Calu3 (cell line): ENCODE measurements at places on chromosomes 2 and 18. TPM values are rescaled to one million over a fixed set of nuclear protein-coding genes. Genes with fewer than 3 reads are reported as not detected.

DNA sequence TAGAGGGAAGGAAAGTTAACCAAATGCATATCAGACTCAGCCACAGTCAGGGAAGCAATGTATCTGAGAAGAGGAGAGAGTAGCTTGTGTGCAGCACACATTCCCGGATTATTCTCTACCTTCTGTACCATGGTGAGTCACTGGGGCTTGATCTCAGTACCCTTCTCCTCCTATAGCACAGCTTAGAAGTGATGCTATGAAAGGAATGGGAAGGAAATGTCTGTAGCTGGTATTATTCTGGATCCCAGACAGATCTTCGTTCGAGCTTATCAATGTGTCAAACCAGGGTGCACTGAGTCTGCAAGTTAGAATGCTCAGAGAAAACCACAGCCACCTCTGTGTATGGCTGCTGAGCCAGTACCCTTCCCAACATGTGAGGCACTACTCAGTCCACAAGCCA lies 88.0 kb upstream of the NFU1 start:
- no peak overlapping the region for H3K4me3 ChIP-seq
- DNase-seq = no peak
- no peaks in the 10 kb centered on the region for H3K27me3 ChIP-seq
- H3K4me1 ChIP-seq = no peaks in the 10 kb centered on the region

- H3K36me3 ChIP-seq = no peaks in the 10 kb centered on the region
- peaks cover 100% of the 10 kb centered on the region for H3K27me3 ChIP-seq
- no peak for DNase-seq
- no peaks in the 10 kb centered on the region for H3K4me1 ChIP-seq
- no peak overlapping the region for H3K27ac ChIP-seq
- no peak overlapping the region for H3K4me3 ChIP-seq
Observed at GRCh38 chr18:48356151-48356745, 52.9 kb downstream of the ZBTB7C start.

DNA sequence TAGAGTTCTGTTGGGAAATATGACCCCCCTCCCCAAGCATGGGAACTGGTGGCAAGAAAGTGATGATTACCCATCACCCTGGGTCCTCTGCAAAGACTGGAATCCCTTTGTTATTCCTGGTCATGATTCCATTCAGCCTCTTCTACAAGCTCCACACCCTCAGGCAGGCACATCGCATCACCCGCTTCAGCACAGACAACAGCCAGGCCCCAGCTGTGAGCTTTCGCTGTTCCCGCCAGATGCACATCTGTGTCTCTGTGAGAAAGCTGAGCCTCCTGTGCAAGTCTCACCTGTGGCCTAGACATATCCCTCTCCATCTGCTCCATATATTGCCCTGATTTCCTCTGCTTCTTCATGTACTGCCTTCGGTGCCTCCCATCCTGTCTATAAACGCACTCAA lies 368.0 kb upstream of the RAB6C start:
- H3K4me1 ChIP-seq = no peaks in the 10 kb centered on the region
- H3K27me3 ChIP-seq = no peaks in the 10 kb centered on the region
- H3K36me3 ChIP-seq = no peaks in the 10 kb centered on the region

DNA sequence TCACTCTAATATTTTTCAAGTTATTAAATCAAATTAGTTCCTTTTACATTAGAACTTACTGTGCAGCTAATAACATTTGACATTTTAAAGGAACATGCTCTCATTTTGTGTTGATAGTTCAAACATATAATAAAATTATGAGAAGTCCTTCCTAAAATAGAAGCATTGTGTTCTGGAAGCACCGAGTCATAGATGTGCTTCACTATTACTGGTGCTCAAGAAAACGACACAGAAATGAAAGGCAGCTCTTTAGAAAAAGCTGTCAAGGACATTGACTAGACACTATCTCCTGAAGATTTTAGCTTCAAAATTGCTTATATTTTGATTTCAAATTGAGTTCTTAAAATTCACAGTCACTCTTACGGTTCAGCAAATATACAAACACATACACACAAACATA lies 338.3 kb downstream of the NBAS start:
- no peaks in the 10 kb centered on the region for H3K36me3 ChIP-seq
- H3K27ac ChIP-seq = no peak overlapping the region
- H3K4me3 ChIP-seq = no peak overlapping the region
- no peak for DNase-seq

DNA sequence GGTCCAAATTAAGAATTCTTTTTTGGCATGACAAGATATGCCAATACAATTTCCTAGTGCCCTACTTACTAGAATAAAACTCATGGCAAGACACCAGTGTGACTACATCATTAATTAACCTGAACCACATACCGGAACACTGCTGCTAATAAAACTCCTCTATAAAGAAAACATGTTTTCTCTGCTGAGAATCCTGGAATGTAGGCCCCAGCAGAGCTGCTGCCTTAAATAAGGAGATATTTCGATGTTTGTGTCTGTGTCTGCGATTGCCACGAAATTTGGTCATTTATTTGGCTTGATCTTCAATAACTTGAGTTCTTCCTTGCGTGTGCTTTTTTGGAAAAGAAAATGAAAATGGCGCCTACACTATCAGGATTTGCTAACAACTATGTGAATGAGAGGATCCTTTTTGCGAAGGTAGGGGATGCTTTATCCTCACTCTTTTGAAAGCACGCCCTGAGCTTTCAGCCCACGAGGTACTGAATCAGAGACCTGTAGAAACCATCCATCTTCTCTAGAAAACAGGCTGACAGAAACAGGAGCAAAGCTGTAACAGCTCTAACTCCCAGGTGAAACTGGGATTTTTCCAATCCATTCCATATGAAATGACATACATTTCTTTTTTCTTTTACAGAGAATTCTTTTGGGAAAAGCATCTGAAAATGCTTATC lies 27.0 kb downstream of the KLF7 start:
- peaks cover 44% of the 10 kb centered on the region for H3K4me1 ChIP-seq
- no peak overlapping the region for H3K27ac ChIP-seq
- H3K36me3 ChIP-seq = peaks cover 12% of the 10 kb centered on the region
- H3K27me3 ChIP-seq = no peaks in the 10 kb centered on the region
- DNase-seq = no peak

GRCh38 chr2:233386382-233387041 lies 32.2 kb downstream of the DGKD start:
- H3K4me3 ChIP-seq = no peak overlapping the region
- no peak overlapping the region for H3K27ac ChIP-seq
- peaks cover 7% of the 10 kb centered on the region for H3K4me1 ChIP-seq
- no peaks in the 10 kb centered on the region for H3K27me3 ChIP-seq
- no peaks in the 10 kb centered on the region for H3K36me3 ChIP-seq
- no peak for DNase-seq

DNA sequence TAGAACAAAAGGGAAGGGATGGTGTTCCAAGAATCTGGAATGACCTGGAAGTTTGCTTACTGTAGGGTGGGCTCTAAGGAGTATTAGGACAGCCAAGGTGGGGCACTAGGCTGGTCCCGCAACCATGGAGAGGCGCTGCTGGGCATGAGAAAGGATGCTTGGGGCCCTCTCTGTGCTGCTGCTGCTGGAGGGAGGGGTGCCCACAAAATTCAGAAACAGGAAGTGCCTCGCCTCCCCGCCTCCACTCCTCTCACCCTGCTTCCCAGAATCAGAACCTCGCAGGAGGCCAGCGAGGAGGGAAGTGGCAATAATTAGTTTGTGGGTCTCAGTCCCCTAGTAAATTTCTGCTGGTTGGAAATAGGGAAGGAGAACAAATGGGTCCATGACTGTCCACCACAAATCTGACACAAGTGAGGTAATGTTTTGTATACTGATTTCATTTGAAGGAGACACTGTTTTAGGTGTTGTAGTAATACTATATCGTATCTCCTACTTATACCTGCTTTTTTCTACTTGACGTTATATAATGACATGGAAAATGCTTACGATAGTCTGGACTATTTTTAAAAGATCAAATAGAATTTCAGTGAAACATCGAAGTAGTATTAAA lies 7.9 kb upstream of the PDCL3 start:
- DNase-seq = no peak
- H3K27me3 ChIP-seq = no peaks in the 10 kb centered on the region
- H3K36me3 ChIP-seq = no peaks in the 10 kb centered on the region
- H3K4me3 ChIP-seq = no peak overlapping the region
- H3K4me1 ChIP-seq = no peaks in the 10 kb centered on the region

DNA sequence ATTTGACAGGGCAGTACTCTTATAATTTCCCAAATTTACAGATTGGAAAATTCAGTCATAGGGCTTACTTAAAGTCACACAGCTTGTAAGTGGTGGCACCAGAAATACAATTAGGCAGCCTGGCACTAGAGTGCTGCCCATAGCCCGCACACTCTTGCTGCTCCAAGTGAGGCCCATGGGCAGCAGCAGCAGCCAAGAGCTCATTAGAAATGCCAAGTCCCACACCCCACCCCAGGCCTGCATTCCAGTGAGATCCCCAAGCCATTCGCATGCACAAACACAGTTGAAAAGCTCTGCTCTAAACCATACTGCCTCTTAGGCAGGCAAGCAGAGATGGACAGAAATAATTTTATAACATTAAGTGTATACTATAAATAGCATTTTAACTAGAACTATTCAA lies 379.3 kb upstream of the PKDCC start:
- H3K4me1 ChIP-seq = no peaks in the 10 kb centered on the region
- no peak overlapping the region for H3K27ac ChIP-seq
- H3K27me3 ChIP-seq = peaks cover 20% of the 10 kb centered on the region
- no peaks in the 10 kb centered on the region for H3K36me3 ChIP-seq

GRCh38 chr2:46836295-46837111 lies 79.1 kb downstream of the MCFD2 start:
- no peaks in the 10 kb centered on the region for H3K36me3 ChIP-seq
- no peaks in the 10 kb centered on the region for H3K27me3 ChIP-seq
- no peak overlapping the region for H3K4me3 ChIP-seq
- no peak overlapping the region for H3K27ac ChIP-seq
- no peaks in the 10 kb centered on the region for H3K4me1 ChIP-seq

DNA sequence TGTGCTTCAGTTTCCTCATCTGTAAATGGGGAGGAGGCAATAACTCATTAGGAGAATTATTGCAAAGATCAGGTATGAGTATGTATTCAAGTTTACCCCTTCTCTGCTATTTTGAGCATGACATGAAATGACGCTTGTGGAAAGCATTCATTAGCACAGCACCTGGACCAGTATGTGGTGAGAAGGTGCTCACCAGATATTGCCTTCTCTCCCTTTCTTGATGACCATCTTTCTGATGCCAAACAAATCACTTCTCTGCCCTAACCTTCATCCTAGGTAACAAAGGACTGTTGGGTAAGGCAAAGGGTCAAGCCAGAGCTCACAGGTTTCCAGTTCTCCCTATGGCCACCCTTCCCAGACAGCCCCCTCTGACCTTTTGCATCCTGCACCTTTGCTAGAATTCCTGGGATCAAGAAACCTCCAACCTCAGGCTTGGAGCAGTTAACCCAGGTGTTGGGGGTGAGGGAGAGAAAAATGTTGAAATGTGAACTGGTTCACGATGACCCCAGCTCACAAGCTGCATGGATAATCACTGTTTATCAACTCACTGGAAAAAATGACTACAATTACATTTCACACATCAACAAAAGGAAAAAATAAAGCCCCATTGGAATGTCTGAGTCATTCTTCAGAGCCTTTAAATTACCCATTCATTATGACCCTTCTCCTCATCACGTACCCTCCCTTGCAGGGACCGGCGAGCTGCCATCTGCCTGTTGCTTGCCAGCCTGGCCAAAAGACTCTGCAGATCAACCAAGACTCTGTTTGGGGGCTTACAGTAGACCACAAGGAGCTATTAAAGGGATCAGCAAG lies 41.6 kb downstream of the LBH start:
- peaks cover 16% of the 10 kb centered on the region for H3K36me3 ChIP-seq
- peak overlapping the region; percentile 68 for H3K27ac ChIP-seq
- peak; percentile 54 for DNase-seq
- H3K4me1 ChIP-seq = peaks cover 30% of the 10 kb centered on the region
- H3K4me3 ChIP-seq = peak overlapping the region; percentile 34
- H3K27me3 ChIP-seq = no peaks in the 10 kb centered on the region

- DNase-seq = peak; percentile 59
- H3K4me3 ChIP-seq = peak overlapping the region; percentile 45
Observed at GRCh38 chr2:57720728-57721627, 325.6 kb upstream of the VRK2 start.

DNA sequence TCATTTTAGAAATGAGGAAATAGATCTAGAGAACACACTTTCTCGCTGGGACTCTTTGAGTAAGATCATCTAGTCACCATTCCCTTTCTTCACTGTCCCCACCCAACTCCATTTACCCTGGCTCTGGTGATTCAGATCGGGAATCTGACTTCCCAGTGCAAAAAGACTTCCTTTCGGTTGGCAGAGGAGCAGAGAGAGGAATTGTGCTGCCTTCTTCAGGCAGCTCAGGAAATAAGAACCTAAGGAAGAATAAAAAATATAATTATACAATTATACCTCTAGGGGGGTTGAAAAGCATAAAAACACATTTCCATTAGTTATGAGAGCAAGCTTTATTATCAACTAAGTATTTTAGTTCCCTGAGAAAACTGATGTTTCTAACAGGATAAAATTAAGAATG lies 9.3 kb upstream of the MPP4 start:
- H3K36me3 ChIP-seq = no peaks in the 10 kb centered on the region
- no peaks in the 10 kb centered on the region for H3K27me3 ChIP-seq
- no peak for DNase-seq
- H3K4me1 ChIP-seq = no peaks in the 10 kb centered on the region
- no peak overlapping the region for H3K4me3 ChIP-seq

- no peaks in the 10 kb centered on the region for H3K36me3 ChIP-seq
- no peak overlapping the region for H3K4me3 ChIP-seq
- H3K4me1 ChIP-seq = no peaks in the 10 kb centered on the region
- DNase-seq = no peak
- H3K27ac ChIP-seq = no peak overlapping the region
- H3K27me3 ChIP-seq = peaks cover 18% of the 10 kb centered on the region
Observed at GRCh38 chr2:70645733-70646419, 92.2 kb upstream of the TGFA start.

- no peak overlapping the region for H3K27ac ChIP-seq
- H3K4me1 ChIP-seq = peaks cover 6% of the 10 kb centered on the region
- H3K4me3 ChIP-seq = no peak overlapping the region
- H3K27me3 ChIP-seq = no peaks in the 10 kb centered on the region
- peak; percentile 90 for DNase-seq
Observed at GRCh38 chr18:66495844-66496243, 108.0 kb downstream of the CDH19 start.

GRCh38 chr2:75676464-75676863 lies 29.9 kb downstream of the MRPL19 start:
- no peak overlapping the region for H3K4me3 ChIP-seq
- H3K27ac ChIP-seq = no peak overlapping the region
- H3K36me3 ChIP-seq = peaks cover 7% of the 10 kb centered on the region
- H3K4me1 ChIP-seq = peaks cover 10% of the 10 kb centered on the region

DNA sequence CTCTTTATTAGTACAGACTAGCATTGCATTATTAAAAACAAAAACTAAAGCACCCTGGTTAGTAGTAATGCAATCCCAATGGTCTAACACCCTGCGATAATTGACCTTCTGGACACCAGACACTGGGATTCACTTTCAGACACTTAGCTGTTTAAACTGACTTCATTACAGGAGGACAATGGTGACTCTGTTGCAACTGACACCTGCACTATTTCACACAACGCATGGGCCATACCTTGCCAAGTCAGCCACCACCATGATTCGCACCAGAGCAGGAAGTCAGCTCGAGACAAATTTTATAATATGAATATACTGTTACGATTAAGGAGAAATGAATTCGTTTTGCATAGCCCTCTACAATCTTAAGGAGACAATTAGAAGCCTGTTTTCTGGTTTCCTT lies 150.7 kb downstream of the MEIS1 start:
- no peaks in the 10 kb centered on the region for H3K27me3 ChIP-seq
- H3K27ac ChIP-seq = no peak overlapping the region
- H3K4me3 ChIP-seq = no peak overlapping the region
- DNase-seq = no peak
- H3K36me3 ChIP-seq = no peaks in the 10 kb centered on the region
- no peaks in the 10 kb centered on the region for H3K4me1 ChIP-seq

Gene PPP1R1C
- total RNA-seq = 2.0 and 2.7 TPM in 2 replicates

Gene RESP18
- not detected in 2 replicates for total RNA-seq

Gene EHBP1
- total RNA-seq = 82.9 and 89.2 TPM in 2 replicates

Gene XIRP2
- not detected in 2 replicates for total RNA-seq

Gene HOXD10
- total RNA-seq = not detected in 2 replicates
